ENCODE measurements at places on chromosomes 2 and 18.

- DNase-seq, result no peak
Measured at GRCh38 chr2:23326330-23326729, 58.6 kb upstream of the KLHL29 start.

DNA sequence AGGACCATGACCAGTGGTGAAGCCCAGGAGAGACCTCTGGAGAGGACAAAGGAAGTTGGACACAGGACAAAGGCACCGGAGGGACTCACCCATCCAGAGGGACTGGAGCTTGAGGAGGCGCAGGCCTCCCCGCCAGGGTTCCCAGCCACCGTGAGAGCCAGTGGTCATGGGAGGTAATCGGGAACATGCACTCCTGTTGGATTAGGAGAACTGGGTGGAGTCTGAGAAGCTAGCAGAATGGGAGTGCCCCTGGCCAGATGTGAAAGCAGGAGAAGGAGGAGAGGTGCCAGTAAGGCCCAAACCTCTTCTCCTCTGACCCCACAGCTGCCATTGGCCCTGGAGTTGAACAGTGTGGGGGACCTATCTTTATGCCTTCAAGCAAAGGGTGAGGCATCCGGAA, 20.3 kb downstream of the POU3F3 start:
- DNase-seq, result no peak

- no peak for DNase-seq
Measured at GRCh38 chr2:109448207-109448606, 165.6 kb downstream of the SEPTIN10 start.

GRCh38 chr18:13159579-13159978, 59.0 kb upstream of the LDLRAD4 start:
- no peak for DNase-seq

DNA sequence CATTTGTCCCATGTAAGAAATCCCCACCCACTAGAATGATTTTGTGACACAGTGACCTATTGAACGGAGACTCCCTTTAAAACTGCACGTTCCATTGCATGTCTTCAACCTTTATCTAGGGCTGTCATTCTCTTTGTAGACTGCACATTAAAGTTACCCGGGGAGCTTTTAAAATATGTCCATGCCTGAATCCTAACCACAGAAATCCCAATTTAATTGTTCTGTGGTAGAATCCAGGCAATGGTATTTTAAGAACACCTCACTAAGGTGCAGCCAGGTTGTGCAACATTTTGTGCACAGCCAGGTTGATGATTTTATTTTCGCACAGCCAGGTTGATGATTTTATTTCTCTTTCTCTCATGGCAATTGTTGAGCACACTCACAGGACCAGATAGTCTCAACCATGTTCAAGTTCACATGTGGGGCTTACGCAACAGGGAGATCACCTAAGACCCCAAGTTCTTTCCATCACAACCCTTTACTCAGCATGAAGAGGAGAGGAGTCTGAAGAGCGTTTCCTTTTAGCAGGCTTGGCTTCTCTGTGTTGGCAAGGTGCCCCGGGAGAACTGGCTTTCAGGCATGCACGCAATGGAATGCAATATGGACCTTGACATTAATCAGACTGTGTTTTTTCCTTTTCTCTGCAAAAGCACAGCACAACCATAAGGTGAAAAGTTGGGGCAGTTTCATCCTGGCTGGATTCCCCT, 467.3 kb upstream of the ETAA1 start:
- DNase-seq, result no peak

DNA sequence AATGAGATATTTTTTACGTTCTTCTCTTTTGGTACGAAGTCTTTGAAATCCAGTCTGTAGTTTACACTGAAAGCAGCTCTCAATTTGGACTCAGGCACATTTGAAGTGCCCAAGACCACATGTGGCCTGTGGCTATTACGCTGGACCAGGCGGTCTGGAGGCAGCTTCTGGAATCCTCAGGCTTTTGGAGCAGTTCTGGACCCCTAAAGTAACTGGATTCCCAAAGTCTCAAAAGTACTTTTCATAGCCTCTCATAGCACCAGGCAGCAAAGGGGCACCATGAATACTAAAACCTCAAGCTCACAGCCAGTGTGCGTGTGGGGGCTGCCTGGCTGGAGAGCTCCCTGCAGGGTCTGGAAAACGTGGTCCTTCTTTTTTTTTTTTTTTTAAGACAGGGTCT, 119.0 kb downstream of the SMAD7 start:
- DNase-seq, result no peak

- no peak for DNase-seq
Measured at GRCh38 chr2:43980902-43981301, 14.9 kb downstream of the LRPPRC start.

- no peak for DNase-seq
Measured at GRCh38 chr2:168212866-168213265, 34.5 kb downstream of the STK39 start.

GRCh38 chr18:34121200-34121721, 103.5 kb downstream of the NOL4 start:
- DNase-seq, result no peak

- DNase-seq, result no peak
Measured at GRCh38 chr2:210158236-210158635, 13.0 kb downstream of the KANSL1L start.

DNA sequence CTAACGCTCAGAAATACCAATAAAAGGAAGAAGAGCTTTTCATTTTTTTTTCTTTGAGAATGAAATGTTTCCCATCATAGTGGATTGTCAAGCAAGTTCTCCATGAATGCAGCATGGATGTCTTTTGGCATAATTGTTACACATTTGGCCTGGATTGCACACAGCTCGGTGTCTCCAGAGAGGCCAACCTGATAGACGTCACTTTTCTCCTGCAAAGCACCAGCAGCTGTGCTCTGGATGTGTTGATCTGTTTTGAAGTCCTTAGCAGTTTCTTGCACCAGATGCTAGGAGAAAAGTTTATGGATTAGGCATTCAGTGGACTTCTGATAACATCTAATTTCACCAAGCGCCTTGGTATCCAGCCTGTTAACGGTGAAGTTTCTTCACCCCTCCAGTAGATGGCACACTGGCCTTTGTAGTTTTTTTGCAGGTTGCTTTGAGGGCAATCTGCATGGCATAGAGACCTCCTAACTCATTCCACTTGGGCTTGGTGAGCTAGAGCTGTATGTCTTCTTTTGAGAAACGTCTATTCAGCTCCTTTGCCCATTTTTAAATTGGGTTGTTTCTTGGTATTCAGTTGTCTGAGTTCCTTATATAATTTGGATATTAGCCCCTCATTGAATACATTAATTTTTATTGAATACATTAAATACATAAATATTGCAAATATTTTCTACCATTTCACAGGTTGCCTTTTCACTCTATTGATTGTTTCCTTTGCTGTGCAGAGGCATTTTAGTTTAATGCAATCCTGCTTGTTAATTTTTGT, 59.7 kb downstream of the PTH2R start:
- DNase-seq, result no peak

DNA sequence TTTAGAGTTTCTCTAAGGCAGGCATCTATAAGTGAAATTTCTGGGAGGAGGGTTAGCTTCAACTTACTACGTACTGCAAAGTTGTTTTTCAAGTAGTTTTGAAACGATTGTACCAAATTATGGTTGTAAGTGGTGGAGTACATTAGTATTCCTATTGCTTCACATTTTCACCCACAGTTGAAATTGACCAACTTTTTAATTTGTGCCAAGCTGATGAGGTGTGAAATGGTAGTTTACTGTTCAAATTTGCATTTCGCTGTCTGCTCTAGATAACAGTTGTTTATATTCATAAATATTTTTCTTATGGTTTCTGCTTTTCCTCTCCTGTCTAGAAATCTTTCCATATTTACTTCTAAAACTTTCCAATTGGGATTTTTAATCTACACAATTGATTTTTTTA, 18.6 kb downstream of the NPC1 start:
- no peak for DNase-seq

GRCh38 chr2:241179899-241180298, 8.6 kb upstream of the ANO7 start:
- DNase-seq, result no peak

GRCh38 chr2:147174824-147175254, 670.0 kb upstream of the ACVR2A start:
- DNase-seq, result no peak

GRCh38 chr2:221568299-221568698, 3.8 kb downstream of the EPHA4 start:
- no peak for DNase-seq

DNA sequence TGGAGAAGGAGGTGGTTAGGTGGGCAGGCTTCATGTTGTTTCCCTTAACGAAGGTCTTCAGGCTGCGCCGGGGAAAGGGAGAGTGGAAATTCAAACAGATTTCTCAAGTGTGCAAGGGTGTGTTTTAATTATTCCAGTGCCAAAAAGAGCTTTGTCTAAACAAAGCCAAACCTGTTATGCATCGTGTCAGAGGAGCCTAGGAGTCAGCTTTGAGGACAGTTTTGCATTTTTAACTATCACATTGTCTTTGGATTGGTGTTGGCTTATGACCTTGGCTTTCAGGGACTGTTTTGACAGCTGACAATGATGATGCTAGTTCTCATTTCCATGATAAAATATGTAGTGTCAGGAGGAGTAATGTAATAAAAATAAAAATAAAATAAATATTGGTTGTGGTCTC, 144.8 kb downstream of the LDLRAD4 start:
- DNase-seq, result no peak

DNA sequence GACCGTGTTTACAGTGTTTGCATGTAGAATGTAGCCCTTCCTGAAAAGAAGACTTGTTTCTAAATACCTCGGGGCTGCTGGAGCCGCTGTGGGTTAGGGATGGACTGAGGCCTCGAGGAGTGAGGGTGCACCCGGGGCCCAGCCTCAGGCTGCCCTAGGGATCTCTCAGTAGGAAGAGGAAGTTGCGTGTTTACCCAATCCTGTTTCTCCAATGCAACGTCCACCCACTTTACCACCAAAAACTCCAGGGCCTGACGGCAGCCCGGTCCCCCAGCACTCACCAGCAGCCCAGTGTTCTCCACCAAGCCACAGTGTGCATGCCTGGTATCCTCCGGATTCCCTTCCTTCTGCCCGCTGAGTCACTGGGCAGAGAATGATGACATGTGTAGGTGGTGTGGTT, 255.8 kb downstream of the GLI2 start:
- no peak for DNase-seq

DNA sequence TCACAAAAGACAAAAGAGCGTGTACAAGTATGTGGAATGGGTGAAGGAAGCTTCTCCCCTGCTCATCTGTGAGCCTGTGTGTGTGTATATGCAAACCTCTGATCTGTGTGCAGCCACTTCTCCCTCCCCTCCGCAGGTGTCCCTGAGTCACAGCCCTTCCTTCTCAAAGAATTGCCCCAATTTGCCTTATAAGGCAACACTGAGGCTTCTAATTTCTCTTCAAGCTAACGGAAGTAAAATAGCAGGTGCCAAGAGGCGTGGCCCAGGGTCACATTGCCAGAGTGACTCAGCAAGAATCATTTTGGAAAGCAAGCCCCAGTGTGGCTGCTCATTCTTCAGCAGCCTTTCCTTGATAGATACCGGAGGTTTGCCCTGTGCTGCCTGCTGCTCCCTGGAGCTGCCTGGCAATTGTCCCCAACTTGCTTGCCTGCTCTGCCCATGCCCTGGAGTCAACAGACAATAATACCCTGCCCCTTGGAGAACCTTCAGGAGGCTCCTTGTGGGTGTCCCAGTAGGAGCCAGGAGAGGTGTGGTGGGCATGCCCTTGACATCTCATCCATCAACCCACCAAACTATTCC, 37.3 kb upstream of the BMP10 start:
- DNase-seq, result peak; percentile 46
